ENCODE measurements at places on chromosomes 3 and 15.
A peak's percentile ranks its signal among the peaks of the same experiment; 100 is the strongest.

DNA sequence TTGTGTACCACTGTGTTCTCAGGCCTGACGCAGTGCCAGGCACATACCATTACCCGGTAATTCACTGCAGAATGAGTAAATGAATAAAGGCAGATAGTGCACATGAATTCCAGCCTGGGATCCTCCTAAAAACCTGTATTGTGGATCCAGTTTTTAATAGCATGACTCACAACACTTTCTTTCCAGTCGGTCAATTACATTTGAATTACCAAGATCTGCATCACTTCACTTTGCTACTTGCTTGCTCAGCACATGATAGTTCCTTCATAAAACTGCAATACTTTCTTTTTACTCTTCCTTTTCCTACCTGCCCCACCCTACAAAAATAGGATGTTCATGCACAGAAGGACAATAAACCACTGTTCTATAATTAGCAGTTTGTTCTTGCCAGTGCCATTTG, 553.8 kb downstream of the MAGI1 start:
- DNase-seq = no peak

DNA sequence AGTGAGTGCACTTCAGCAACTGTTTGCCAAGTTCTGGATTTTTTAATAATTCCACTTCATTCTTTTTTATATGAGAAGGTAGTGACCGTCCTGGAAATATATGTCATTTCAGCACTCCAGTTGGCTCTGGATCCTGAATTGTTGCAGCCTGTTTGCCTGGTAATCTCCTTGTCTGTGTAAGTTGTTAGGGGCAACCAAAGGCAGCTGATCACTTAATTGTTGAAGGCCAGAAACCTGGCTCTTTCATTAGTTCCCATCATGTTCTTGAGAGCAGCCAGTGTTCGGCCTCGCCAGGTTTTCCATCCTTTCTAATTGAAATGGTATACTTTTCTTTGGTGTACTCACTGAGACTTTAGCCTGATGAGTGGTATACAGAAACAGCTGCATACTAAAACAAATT, 168.6 kb downstream of the SOX2 start:
- DNase-seq = no peak

- DNase-seq = no peak
Observed at GRCh38 chr3:181581656-181582055, 130.1 kb upstream of the SOX2 start.

- no peak for DNase-seq
Observed at GRCh38 chr15:79860661-79861060, 36.2 kb downstream of the MTHFS start.

GRCh38 chr15:93019090-93019489, 69.9 kb downstream of the RGMA start:
- DNase-seq = no peak

- DNase-seq = no peak
Observed at GRCh38 chr3:194773771-194774455, 88.2 kb downstream of the FAM43A start.

DNA sequence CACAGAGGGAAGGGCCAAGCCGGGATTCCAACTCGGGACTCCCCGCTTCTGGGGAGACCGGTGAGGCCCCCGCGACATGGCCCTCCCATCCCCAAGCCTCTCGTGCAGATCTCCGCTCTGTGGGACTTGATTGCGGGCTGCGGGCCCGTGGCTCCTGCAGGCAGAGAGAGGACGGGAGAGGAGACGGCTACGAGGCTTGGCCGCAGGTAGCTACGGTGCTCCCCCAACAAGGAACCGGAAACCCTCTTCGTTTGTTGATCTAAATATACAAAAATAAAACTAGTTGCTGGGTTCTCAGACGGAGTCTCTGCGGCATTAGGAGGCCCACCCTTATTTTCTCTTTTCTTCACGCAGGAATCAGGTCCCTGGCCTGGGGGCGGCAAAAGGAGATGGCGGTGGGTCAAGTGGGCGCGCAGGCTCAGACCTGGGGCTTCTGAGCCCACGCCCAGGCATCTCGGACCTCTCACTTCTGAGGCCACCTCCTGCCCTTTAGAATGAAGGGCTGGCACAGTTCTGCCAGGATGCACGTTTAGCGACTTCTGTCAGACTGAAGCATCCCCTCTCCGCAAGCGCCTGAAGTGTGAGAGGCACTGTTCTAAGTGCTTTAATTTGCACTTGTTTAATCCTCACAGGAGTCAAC, 10.9 kb downstream of the GNB5 start:
- DNase-seq = peak; percentile 37

GRCh38 chr3:189172668-189173419, 1.1 kb downstream of the TPRG1 start:
- DNase-seq = no peak
